ENCODE measurements at places on chromosomes 11 and 22.

DNA sequence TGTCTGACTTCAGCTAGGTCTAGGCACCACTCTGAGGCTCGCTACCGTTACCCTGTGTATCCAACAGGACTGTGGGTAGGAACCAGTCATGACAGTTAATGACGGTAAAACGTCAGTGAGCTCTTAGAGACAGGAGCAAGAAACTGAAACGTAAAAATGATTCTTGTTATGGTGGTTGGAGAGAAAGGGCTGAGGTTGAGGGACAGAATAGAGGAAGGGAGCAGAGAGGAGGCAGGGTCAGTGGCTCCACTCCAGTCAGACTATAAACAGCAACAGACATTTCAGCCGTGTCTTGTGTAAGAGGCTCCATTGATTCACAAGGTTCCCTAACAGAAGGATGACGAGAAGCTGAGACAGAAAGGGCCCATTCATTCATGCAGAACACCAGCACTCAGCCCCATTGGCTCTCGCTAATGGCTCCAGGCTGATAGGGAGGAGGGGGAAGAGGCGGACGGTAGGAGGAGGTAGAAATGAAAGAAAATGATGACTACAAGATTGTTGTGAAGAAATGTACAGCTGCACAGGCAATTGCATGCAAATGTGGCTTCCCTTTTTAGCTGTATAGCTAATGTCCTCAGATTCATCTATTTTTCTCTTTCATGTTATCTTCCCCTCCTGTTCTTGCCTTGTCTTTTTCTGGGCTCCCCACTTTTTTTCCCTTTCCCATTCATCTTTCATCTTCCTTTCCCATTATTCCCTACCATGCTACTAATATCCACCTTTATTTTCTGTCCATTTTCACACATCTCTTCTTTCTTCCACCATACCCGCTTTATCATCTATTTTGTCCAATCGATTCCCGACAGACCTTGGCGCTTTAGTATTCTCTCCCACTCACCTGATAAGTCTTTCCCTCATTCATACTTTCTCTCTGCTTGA lies 34.3 kb downstream of the ETS1 start:
- DNase-seq = no peak

- DNase-seq = no peak
Measured at GRCh38 chr11:62401356-62401755, 17.5 kb upstream of the SCGB1A1 start.

DNA sequence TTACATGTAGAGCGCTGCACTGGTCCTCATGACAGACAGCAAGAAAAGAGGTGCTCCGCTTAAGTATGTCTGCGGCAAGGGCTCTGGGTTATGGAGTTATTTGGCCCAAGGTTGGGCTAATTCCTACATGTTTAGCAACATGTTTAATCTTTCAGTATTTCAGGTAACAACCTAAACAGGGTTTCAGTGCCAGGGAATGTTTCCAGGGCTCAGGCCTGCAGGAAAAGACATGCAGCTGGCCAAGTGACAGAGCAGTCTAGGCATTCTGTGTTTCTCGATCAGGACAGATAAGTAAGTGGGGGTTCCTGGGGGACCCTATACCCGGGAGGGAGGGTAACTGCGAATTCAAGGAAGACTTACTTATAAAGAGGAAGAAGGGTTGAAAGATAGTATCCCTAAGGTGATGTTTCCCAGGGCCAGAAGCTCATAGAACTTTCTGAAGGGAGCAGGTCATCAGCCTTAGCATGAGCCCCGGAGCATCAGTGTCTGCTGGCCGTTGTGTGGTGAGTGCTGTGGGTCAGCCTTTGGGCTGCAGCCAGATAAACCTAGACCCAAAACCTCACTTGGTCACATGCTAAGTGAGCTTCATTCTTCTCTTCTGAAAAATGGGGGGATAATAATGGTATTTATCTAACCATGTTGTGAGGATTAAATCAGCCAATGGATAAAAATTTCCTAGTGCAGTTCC lies 18.4 kb downstream of the KCNJ5 start:
- DNase-seq = no peak

- no peak for DNase-seq
Measured at GRCh38 chr11:120212926-120213325, 2.1 kb downstream of the OAF start.

DNA sequence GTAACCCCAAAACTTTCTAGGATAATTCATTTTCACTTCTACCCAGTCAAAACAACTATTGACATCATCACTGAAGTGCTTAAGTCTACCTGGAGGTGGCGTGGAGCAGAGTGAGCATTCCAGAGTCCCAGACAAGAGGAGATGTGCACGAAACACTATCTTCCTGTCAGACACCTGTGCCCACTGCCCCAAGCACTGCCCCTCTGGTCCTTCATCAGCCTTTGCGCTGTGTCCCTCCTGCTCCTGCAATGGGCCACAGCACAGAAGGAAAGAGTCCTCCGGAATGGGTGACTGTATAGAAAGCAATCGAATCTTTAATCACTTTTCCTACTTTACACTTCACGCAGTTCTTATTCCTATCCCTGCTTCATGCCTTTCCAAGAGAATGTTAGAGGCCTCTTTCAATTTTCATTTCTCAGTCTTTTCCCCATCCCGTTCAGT lies 512 bp upstream of the GRIA4 start:
- DNase-seq = no peak

DNA sequence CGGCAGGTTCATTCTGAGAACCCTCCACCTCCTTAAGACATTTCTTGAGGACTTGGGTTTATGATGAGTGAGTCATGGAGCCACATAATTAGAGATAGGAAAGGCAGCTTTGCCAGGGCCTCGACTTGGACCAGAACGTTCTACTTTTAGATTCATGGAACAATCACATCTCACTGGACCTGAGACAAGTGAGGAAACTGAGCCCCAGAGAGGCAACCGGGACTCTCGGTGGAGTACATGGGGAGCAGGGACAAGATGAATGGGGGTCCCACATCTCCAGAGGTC lies 59.5 kb downstream of the LINC01488 start:
- DNase-seq = no peak

GRCh38 chr11:71209656-71210055 lies 42.7 kb downstream of the SHANK2 start:
- no peak for DNase-seq

- no peak for DNase-seq
Measured at GRCh38 chr11:119509969-119510401, 87.0 kb upstream of the THY1 start.

Measured in stimulated activated CD4-positive, alpha-beta T cell treated with anti-CD3 and anti-CD28 coated beads, Interleukin-1b, Interleukin-23, amount 100 ng/mL, for 1 hour (primary cell).